ENCODE measurements at places on chromosomes 1 and 21.

DNA sequence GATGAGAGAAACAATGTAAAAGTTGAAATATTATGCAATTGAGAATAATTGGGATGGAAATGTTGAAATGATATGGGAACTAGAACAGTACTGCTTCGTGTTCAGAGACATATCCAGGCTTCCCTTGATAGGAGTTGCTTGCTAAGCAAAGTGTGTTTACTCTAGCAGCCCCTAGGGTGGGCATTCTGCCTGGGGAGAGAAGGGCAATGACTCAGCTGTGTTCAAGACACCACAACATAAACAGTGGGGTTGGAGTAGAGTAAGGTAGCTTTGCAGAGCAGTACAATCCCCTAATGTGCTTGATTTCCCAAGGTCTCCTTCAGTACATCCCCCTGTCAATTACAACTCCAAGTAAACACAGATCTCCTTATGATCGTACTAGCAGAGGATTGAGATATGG is 4.8 kb upstream of the PCNX2 start:
- DNase-seq, result no peak

DNA sequence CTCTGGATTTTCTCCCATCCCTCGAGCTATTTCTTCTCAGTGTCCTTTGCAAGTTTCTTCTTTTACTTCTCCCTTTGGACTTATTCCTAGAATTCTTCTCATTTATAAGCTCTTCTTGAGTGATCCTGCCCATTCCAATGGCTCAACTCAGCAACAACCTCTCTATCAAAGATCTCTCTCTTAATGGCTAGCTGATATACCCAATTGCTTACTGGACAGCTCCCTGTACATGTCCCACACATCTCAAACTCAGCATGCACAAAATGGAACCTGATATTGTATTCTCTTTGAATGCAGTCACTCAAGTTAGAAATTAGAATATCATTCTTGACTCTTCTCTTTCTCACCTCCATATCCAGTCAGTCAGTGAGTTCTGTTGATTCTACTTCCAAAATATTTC is 48.6 kb downstream of the SLC25A24 start:
- DNase-seq, result no peak

GRCh38 chr1:230077436-230078213 is 10.6 kb downstream of the GALNT2 start:
- peak; percentile 71 for DNase-seq

GRCh38 chr1:22912311-22912710 is 60.4 kb downstream of the LACTBL1 start:
- no peak for DNase-seq

- DNase-seq, result no peak
These were observed 47.5 kb downstream of the TMCO4 start for GRCh38 chr1:19752083-19752696.

- DNase-seq, result no peak
These were observed 1.0 kb downstream of the TP53BP2 start for GRCh38 chr1:223844787-223845036.
